NCI-H1105 treated with DMSO at 0.1 percent for 48 hours (cell line): ENCODE measurements at places on chromosomes 3 and 15.

DNA sequence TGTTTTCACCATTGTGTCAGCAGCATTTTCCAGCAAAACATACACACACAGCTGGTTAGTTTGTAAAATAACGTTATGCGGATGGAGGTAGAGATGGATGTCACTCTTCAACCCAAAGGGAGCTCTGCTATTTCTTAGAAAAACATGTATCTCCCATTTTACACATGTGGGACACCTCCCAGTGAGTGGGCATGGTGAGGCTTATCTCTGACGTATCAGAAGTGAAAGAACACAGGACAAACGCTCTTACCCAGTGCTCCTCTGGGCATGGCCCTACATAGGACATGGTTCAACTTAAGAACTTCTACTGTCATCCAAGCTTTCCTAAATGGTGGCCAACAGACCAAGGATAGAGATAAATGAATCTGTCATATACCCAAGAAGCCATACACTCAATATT is 2.1 kb downstream of the FAM240A start:
- DNase-seq: no peak

DNA sequence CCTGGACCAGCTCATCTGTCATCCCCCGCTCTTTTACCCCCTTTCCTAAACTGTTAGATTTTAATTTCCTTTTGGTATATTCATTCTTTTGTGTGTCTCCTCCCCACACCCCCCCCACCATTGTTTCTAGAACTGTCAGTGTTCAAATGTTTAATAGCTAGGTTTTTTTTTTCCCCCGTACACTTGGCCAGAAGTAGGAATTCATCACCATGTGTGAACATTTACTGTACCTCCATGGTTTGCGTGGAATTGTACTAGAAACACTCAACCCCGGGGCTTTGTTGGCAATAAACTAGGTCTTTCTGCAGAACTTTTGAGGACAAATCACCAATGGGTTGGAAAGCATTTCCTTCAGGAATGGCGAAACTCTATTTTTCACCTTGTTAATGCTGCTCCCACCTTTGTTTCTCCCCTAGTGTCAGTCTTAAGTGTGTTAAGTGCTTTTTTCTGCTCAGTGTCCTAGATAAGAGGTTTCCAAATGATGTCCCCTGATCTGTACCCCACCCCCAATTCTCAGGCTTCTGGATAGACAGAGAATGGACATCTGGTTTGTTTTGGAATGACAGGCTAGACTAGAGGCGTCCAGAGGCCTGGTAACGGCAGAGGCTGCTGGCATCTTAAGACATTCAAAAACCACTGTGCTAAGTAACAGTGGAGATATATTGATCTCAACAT is 76.8 kb downstream of the SMAD3 start:
- DNase-seq: no peak

GRCh38 chr3:41103200-41103599 is 96.1 kb upstream of the CTNNB1 start:
- DNase-seq: no peak

- no peak for DNase-seq
Measured at GRCh38 chr3:146517684-146518435, 26.5 kb downstream of the PLSCR1 start.

- DNase-seq: no peak
Measured at GRCh38 chr3:99504258-99504657, 134.1 kb upstream of the COL8A1 start.

- peak; percentile 40 for DNase-seq
Measured at GRCh38 chr15:52735231-52736089, 54.7 kb downstream of the ONECUT1 start.

DNA sequence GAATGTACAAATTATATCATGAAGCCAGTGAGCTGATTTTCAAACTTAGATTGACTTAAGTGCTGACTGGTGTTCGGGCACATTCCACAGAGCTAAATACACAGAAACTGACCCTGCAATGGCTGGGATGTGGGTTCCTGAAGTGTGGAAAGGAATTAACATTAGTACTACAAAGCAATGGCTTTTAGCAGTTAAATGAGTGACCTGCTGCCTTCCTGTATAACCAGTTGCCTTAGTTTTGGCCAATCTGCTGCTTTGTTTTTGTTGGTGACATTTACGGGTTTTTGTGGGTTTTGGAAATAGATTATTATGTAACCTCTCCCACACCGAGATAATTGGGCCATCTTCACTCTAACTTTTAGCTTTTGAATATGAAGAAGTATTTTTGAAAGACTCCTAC is 2.4 kb upstream of the SKIC8 start:
- no peak for DNase-seq

GRCh38 chr15:33960549-33960935 is 7.8 kb upstream of the CHRM5 start:
- DNase-seq: no peak

GRCh38 chr15:96353930-96354730 is 23.6 kb downstream of the NR2F2 start:
- no peak for DNase-seq

DNA sequence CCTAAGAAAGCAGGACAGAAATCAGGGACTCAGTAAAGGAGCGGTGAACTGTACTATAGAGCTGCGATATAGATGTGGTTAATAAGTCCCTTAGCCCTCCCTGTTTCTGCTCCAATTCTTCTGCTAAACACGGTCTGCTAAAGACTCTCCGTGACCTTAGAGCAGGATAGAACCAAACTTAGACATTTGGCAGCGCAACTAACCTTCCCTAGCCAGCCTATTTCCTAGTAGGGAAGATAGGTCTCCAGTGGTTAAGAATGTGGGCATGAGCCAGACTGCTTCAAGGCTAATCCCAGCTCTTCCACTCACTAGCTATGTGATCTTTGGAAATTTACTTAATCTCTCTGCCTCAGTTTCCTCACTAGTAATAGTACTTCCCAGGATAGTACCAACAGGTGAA is 193.6 kb upstream of the IL12A start:
- DNase-seq: no peak
